ENCODE measurements at places on chromosomes 11 and 22. TPM values are rescaled to one million over a fixed set of nuclear protein-coding genes. Genes with fewer than 3 reads are reported as not detected.

ZBTB16 gene
- total RNA-seq: 2.0 TPM

TCIRG1 gene
- 133 TPM for total RNA-seq

TMPRSS6 gene
- 0.10 TPM for total RNA-seq

PANX3 gene
- not detected for total RNA-seq

GRCh38 chr11:110217936-110218335, 78.5 kb downstream of the RDX start:
- no peaks in the 10 kb centered on the region for H3K27me3 ChIP-seq
- H3K27ac ChIP-seq: no peak overlapping the region
- DNase-seq: no peak
- no peaks in the 10 kb centered on the region for H3K4me1 ChIP-seq
- H3K36me3 ChIP-seq: no peaks in the 10 kb centered on the region

DNA sequence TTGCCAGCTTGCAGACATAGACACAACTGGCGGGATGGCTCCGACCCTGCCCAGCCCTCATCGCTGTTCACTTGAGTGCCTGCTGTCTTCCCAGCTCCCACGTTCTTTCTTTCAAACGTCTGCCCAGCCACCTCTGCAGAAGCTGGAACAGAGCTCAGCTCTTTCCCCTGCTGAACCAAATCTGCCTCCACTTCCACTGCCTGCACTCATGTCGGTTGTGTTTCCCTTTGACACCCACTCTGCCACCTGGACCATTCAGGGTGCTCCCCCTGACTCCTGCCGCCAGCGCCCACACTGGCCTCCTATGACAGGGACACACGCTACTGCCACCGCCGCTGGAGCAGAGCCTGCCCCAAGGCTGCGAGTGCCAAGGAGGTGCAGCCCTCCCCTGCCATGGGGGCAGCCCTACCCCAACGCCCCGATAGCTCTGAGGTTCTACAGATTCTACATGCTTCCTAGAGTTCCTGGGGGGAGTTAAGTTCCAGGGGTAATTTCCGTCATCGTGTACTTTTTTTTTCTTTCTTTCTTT, 37.9 kb downstream of the TST start:
- H3K4me1 ChIP-seq: no peaks in the 10 kb centered on the region
- no peak overlapping the region for H3K4me3 ChIP-seq
- H3K27ac ChIP-seq: no peak overlapping the region
- DNase-seq: no peak

DNA sequence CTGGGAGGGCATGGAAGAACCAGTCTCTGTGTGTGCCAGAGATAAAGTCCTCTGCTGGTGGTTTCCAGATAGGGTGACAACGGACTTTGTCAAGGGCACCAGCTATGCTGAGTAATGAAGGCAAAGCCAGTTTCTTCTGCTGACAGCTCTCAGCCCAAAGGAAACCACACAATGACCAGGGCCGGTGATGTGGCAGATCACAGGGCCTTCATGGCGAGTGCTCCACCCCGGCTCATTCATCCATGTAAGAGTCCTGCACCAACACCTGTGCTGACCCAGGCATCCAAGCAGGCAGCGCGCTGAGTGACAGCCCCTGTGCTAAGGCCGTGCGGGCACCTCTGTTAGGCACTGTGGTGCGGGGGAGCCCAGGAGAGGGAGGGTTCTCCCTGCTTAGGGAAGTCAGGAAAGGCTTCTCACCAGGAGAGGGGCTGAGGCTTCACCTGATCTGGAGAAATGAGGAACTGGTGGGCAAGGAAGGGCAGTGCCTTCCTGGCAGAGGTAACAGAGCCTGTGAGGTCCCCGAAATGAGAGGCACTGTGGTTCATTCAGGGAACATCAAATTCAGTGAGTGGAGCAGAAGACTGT, 33.8 kb downstream of the TP53I11 start:
- H3K27ac ChIP-seq: no peak overlapping the region
- H3K4me1 ChIP-seq: no peaks in the 10 kb centered on the region
- no peaks in the 10 kb centered on the region for H3K27me3 ChIP-seq
- DNase-seq: no peak

DNA sequence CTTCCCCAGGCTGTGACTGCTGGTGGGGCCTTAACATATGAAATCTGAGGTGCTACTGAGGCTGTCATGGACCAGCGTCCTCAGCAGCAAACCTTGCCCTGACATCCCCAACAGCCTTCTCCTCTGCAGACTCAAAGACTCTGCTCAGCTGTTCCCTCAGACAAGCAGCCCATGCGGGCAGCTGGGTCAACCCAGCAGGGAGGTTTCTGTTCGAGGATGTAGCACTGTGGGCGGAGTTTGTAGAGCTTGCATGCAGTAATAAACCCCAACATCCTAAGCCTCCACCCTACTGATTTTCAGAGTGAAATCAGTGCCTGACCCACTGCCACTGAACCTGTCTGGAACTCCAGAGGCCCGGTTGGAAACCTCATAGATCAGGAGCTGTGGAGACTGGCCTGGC, 88.8 kb upstream of the XKR3 start:
- H3K4me3 ChIP-seq: no peak overlapping the region
- H3K36me3 ChIP-seq: no peaks in the 10 kb centered on the region
- H3K4me1 ChIP-seq: no peaks in the 10 kb centered on the region
- DNase-seq: no peak
- no peak overlapping the region for H3K27ac ChIP-seq

DNA sequence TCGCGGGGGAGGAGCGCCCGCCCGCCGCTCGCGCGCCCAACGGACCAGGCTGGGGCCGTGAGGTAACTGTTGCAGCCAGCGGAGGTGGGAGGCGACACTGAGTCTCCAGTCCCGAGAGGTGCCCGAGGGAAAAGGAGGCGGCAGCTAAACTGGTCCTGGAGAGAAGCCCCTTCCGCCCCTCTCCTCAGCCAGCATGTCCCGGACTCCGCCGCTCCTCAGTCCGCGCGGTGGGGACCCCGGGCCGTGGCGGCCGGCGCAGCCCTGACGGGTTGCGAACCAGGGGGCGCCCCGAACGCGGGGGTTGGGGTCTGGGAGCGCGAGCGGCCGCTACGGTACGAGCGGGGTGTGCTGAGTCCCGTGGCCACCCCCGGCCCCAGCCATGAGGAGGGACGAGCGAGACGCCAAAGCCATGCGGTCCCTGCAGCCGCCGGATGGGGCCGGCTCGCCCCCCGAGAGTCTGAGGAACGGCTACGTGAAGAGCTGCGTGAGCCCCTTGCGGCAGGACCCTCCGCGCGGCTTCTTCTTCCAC, at the start of gene PDE3B:
TSS of gene PDE3B (plus strand) at position 108 of the 529 bp plus-strand sequence. CDS start at position 380, 272 bp downstream.
- H3K4me1 ChIP-seq: no peaks in the 10 kb centered on the region
- H3K27ac ChIP-seq: peak within 1 kb of the TSS; percentile 92
- peak; percentile 91 for DNase-seq

DNA sequence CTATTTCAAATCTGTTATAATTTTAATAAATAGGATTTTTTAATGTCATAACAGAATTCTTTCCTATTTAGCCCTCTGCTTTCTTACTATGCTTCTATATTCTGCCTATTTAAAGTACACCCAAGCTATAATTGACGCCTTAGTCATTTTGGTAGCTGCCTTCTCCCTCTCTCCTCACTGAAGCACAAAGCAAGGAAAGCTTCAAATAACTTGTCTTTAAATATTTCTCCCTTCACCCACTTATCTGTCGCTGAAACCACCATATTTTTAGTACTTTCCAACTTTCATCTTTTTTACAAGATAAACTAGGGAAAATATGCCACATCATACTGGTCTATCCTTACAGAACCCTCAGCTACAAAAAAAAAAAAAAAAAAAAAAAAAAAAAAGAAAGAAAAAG, 127.9 kb downstream of the ENTHD1 start:
- no peaks in the 10 kb centered on the region for H3K36me3 ChIP-seq
- H3K4me3 ChIP-seq: no peak overlapping the region
- no peaks in the 10 kb centered on the region for H3K27me3 ChIP-seq
- H3K4me1 ChIP-seq: no peaks in the 10 kb centered on the region
- H3K27ac ChIP-seq: no peak overlapping the region
- DNase-seq: no peak

DNA sequence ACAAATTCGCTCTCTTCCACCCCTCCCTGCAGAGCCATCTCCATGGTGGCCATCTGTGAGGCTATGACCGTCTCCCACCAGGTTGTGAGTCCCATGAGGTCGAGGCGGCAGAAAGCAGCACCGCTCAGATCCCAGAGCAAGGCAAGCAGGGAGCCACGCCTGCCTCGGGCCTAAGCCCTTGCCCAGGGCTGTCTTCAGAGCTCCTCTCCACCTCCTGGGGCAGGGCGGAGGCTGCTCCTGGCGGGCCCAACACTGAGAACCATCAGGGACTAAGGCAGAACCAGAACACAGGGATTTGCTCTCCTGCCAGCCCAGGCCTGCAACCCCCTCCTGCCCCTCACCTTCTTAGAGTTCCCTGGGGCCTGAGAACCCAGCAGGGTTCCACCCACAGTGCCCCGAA, 80.9 kb upstream of the WNT11 start:
- H3K27me3 ChIP-seq: no peaks in the 10 kb centered on the region
- no peaks in the 10 kb centered on the region for H3K4me1 ChIP-seq
- DNase-seq: no peak
- H3K36me3 ChIP-seq: no peaks in the 10 kb centered on the region
- H3K27ac ChIP-seq: no peak overlapping the region

Data from colonic mucosa (tissue), 4 donors.